ENCODE measurements at places on chromosomes 11 and 22.

DNA sequence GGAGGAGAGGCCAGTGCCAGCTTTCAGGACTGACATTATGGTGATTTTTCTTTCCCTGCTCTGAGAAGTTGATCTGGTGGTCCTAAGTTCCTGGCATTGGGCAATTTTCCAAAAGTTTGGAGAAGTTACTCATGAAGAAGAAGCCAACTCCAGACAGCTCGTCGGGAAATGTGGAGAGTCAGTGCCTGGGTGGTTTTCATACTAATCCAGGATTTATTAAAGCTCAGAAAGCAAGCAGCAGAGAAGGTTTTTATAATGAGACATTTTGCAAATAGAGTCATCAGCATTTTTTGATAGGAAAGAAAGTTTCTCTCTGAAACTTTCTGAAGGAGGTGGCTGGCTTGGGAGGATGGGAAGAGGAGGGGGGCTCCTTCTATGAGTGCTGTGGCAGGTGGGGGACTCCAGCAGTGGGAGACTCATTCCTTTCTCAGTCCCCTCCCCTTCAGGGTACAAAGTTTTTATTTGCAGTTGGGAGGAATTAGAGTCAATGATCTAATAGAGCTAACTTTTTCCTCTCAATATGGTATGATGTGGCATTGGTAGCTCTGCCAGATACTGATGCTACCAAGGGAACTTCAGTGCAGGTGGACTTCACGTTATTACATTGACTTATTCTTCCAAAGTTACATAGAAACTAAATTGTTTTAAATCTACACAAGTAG is 55.4 kb downstream of the LIF start:
- no peak for DNase-seq

GRCh38 chr11:90218606-90219005 is 4.2 kb downstream of the CHORDC1 start:
- peak; percentile 11 for DNase-seq

GRCh38 chr11:70141486-70142220 is 61.4 kb upstream of the FADD start:
- no peak for DNase-seq

DNA sequence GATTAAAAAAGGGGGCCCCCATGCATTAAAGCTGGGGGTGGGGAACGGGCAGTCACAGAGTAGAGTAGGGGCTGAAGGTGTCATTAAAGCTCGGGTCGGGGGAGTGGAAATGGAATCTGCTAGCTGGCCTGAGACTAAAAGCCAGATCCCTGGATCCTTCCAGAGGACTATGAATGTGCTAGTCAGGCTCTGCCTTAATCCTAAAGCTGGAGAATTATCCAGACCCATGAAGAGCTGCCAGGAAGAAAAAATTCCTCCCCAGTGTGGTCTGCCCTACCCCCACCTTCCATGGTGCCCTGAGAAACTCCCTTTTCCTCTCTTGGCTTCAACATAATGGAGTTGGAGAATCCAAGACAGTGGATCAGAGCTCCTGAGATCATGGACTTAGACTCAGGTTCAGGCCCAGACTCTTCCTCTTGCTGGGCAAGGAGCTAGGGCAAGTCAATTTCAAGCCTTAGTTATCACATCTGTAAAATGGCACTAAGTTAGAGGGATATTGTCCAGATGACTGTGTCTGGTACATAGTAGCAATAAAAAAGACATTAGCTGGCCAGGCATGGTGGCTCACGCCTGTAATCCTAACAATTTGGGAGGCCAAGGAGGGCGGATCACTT is 24.0 kb upstream of the SMTN start:
- no peak for DNase-seq

DNA sequence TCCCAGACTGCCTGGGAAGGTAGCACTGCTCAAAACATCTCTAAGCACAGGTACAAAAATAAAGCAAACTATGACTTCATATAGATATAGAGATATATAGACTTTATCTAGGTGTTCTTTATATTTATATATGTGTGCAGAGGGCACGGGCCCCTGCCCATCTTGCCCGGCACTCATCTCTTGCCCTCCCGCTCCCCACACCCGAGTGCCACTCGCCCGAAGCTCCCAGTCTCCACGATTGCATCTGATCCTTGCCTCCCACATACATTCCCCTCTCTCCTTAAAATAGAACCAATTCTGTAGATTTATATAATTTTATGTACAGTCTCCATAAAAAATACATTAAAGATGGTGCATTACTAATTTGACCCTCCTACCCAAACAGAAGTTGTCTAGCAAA is 55.5 kb downstream of the IGSF9B start:
- no peak for DNase-seq

- no peak for DNase-seq
Measured at GRCh38 chr11:16292167-16292859, 64.0 kb downstream of the SOX6 start.
